ENCODE measurements at places on chromosomes 4 and X.
A peak's percentile ranks its signal among the peaks of the same experiment; 100 is the strongest.

DNA sequence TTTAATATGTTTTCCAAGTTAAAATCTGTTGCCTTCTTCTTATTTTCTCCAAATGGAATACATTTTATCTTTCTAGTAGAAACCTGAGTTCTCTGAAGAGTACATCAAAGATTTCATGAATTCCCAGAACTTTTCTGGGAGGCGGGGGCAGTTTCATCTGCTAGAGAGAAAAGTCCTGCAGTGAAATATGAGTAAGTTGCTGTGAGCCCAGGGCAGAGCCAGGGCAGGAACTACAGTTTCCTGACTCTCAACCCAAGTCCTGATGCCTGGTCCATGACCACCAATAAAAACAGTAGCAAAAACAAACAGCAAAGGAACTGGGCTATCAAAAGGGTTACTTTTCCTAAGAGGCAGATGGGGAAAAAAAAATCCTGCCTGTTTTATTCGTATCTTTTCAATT, 239.4 kb upstream of the CTSO start:
- DNase-seq = no peak

GRCh38 chr4:167380964-167381363, 146.7 kb upstream of the SPOCK3 start:
- DNase-seq = no peak

DNA sequence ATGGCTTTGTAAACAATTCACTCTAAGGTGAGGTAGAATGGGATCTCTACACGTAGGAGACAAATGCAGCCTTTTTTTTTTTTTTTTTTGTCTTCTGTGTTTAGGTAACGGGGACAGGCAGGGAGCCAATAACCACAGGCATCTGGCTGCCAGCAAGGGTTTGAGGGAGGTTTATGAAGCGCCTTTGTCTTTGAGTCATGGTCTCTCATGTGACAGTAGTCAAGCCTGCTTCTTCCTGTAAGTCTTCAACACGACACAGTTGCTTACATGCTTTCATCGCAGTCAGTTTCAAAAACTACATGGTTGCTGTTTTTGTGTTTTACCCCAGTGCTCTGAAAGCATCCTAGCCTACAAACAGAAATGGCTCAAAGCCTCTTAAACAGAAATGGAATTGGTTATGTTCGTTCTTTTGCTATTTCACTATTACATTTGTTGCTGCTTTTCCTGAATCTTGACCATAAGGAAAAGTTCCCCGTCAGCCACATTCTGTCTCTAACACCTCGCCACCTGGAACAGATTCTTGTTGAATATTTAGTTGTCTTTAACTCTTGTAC, 127.8 kb upstream of the METTL14 start:
- DNase-seq = no peak

GRCh38 chr4:185729391-185729804, 82.6 kb downstream of the SORBS2 start:
- no peak for DNase-seq

- DNase-seq = no peak
Observed at GRCh38 chr4:113114884-113115283, 65.4 kb downstream of the ANK2 start.

GRCh38 chr4:157242871-157243270, 22.3 kb downstream of the GRIA2 start:
- DNase-seq = no peak

DNA sequence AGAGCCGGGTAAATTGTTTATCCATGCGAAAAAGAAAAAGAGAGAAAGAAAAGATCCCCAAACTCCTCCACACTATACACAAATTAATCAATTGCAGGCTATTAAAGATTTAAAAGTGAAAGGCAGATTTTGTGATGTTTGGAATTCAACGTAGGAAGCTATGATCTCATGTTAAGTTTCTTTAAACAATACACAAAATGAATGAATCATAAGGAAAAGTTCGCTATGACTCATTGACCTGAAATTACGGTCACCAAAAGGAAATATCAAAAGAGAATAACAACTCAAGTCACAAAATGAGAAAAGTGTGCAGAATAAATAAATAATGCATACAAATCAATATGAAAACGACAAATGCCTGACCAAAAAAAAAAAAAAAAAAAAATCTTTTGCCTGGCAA, 28.6 kb downstream of the CLNK start:
- DNase-seq = no peak

- DNase-seq = no peak
Observed at GRCh38 chrX:32116047-32116446, 1044.2 kb upstream of the FTHL17 start.

DNA sequence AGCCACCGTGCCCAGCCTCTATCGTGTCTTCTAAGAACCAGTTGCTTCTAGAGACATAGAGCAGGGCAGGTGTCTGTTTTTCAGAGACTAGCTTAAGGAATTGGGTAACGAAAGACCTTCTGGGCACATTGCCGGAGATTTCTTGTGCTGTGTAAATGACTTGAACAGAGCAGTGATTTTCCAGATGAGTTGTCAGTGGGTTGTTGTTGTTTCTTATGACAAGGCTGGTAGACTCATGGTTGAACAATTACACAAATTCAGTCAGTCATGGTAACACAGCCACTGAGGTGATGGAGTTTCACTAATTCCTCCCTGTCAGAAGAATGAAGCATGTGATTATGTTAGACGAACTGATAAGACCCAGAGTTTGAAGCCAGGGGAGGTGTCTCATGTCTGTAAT, 20.5 kb upstream of the DDX3X start:
- DNase-seq = no peak

DNA sequence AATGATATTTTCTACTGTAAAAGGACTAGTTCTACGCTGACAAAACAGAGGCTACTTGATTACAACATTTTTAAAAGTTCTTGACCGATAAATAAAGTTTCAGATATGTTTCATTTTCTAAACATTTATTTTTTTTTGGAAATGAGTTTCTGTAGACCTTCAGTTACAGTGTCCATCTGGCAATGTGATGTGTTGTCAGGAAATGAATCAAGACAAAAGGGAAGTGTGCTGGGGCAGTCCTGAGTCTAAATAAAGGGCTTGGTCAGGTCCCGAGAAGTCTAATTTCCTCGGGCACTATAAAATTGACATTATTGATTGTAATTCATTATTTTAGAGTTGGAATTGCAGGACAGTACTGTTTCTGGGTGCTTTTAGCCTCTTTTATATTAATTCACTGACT, 57.0 kb upstream of the FTHL17 start:
- peak; percentile 2 for DNase-seq

DNA sequence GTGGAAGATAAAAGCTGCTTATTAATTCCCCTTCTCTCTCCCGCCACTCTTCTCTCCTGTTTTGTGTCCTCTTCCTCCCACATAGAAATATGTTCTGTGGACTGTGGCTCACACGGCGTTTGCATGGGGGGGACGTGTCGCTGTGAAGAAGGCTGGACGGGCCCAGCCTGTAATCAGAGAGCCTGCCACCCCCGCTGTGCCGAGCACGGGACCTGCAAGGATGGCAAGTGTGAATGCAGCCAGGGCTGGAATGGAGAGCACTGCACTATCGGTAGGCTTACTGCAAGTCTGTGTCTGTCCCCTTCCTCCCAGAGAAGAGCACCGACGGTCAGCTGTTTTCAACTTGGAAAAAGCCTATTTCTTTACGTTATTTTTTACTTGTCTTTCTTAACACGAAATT, 229.1 kb downstream of the DCTD start:
- DNase-seq = no peak

DNA sequence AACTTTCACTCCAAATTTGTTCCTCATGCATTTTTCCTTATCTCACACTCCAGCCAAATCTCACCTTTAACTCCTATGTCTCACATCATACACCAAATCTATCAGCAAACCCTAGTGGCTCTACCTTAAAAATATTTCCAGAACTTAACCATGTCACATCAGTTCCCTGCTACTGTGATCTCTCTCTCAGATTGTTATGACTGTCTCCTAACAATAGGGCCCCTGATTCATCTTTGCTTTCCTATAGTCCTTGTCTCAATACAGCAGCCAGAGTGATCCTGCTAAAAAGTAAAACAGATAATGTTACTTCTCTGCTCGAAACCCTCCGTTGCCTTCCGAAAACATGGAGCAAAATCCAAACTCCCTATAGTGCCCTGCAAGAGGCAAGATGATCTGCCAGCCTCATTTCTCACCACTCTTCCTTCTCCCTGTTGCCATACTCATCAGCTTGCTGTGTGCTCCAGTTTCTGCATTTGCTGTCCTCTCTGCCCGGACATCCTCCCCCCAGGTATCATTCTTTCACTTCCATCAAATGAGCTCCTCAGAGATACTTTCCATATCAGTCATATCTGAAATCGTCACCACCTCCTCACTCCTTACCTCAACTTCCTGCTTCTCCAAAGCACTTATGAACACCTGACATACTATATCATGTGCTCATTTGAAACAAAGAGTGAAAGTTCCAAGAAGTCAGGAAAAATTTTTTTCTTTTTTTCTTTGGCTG, 293.4 kb upstream of the NR3C2 start:
- no peak for DNase-seq

DNA sequence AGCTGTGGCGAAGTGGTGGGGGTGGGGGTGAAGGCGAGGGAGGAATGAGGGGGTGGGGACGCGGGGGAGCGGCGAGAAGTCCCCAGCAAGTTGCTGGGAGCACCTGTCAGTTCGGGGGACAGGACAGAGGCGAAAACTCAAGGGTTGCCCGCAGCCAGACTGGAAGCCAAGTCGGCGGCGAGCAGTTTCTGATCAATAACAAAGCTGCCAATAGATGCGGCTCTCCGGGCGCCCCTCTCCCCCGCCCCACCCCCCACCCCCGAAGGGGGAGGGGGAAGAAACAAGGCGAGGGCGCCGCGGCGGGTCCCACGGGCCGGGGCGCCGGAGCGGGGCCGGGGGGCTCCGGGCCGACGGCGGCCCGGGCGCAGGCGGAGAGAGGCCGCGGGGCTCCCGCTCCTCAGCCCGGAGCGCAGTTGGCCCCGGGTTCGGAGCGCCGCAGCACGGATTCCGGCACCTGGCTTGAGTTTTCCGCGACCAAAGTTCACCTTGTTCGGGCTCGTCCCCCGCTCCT, 379 bp downstream of the PDGFC start:
- DNase-seq = no peak

DNA sequence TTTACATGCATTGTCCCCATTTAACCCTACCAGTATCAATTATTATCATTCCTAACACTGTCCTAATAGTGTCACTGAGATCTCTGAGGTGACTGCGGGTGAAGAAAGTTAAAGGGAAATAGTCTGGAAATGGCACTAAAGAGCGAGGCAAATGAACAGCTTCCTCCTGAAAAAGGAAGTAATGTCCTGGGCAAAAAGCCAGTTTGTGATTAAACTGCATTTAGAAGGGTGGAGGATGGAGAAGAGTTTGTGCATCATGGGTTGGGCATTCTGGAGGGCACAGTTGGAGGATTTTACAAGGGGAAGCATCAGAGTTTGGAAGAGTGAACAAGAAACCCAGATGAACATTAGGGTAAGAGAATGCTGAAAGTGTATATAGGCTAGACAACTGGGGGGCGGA, 60.5 kb upstream of the SLC25A4 start:
- DNase-seq = no peak

GRCh38 chr4:137454767-137455166, 77.5 kb downstream of the PCDH18 start:
- no peak for DNase-seq

DNA sequence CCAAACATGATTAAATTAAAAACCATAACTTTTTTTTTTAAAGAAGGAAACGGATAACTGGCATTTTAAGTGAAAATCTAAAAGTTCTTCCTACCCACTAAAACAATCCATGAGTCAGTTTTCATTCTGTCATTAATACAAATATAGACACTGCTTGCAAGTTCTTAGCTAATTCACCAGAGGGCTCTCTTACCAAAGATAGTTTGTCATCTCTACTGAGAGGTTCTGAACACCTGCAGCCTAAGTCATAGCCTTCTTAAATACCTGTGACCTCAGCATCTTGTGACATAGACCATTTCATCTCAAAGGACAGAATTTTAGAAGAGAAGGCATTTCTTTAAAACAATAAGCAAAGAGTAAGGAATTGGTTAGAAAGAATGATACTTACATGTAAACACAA, 65.3 kb upstream of the FAM120C start:
- DNase-seq = no peak

DNA sequence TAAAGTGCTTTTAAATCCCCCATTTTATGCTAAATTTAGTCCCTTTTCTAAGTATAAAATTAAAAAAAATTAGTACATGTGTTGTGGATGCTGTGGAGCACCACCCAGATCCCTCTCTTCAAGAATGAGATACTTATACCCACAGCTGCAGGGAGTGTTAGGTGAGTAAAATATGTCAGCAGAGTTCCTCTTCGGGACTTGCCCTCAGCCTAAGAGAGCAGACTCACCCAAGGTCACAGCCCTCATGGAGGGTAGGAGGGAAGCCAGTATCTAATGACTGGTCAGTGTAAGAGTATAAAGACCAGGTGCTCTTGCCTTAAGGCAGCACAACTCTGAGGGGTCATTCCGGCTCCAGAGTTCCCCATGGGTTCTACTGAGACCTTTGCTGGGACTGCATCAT, 88.5 kb downstream of the REELD1 start:
- DNase-seq = no peak
